ELF-1 (cell line): ENCODE measurements at places on chromosomes 4 and X.

- no peak for DNase-seq
These were observed 21.7 kb downstream of the PNMA6F start for GRCh38 chrX:153299855-153300254.

GRCh38 chr4:76665153-76665552 lies 230.1 kb downstream of the SHROOM3 start:
- DNase-seq: no peak

GRCh38 chr4:81638698-81639097 lies 167.0 kb upstream of the RASGEF1B start:
- no peak for DNase-seq

DNA sequence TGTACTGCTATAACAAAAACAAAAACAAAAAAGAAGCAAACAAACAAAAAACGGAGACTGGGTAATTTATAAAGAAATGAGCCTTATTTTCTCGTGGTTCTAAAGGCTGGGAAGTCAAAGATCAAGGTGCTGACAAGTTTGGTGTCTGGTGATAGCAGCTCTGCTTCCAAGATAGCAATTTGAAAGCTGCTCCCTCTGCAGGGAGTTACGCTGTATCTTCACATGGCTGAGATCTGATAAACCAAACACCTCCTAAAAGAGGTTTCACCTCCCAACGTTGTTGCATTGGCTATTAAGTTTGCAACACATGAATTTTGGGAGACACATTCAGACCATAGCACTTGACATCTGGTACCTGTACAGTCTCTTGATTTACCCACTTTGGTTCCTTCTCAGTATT lies 854.2 kb downstream of the CENPC start:
- DNase-seq: peak; percentile 5

GRCh38 chr4:1349359-1350168 lies 2.6 kb downstream of the UVSSA start:
- no peak for DNase-seq

DNA sequence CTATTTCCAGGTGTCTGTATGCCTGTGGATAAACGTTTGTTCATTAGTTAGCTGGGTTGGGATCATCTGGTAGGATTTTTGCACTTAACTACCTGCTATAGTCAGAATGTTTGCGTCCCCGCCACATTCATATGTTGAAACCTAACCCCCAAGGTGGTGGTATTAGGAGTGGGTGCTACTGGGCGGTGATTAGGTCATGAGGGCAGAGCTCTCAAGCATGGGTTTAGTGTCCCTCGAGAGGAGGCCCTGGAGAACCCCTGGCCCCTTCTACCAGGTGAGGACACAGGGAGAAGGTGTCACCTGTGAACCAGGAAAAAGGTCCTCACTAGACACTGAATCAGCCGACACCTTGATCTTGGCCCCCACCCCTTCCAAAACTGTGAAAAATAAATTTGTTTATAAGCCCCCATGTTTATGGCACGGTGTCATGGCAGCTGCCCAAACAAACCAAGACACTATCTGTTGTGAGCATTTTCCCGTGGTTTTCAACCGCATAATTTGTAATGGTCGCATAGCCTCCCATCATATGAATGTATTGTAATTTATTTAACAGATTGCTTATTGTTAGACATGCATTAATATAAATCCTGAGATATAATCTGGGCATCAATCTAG lies 92.7 kb upstream of the TRIM2 start:
- DNase-seq: no peak

DNA sequence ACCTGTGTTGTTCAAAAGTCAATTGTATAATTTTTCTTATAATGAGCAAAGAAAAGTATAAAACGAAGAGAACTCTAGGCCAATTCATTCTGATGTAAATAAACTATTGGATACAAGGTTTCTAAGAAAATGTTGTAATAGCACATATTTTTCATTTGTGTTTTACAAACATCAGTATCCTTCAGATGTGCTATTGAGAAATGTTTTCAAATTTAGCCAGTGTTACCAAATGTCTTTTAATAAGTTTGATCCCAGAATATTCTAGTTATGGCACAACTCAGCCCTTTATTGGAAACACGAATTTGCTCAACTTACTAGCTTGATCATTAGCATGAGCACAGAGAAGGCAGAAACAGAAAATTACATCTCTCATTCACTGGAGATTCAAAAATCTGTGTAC lies 319.3 kb downstream of the IL15 start:
- DNase-seq: no peak

DNA sequence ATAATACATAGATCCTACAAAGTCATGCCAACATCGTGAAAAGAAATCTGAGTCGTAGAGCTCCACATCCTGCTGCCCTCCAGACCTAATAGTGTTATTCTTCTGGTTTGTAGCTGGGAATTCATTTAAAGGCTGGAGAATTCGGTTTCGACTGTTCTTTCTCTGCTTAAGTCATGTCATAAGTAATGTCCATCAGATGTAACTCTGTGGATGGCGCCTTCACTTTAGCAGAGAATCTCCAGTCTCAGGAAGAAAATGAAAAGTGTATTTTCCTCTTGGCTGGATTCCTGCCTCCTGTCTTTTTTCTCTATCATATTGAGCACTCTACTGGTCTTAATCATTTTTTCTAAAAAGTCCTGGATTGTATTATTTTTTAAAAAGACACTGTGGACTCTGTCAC lies 117.0 kb downstream of the PALLD start:
- DNase-seq: no peak

- no peak for DNase-seq
These were observed 17.7 kb upstream of the STIM2 start for GRCh38 chr4:26842911-26843310.

- DNase-seq: no peak
These were observed 1806.7 kb upstream of the PCDH7 start for GRCh38 chr4:28913466-28913865.

GRCh38 chrX:30301963-30302362 lies 7.2 kb downstream of the NR0B1 start:
- peak; percentile 22 for DNase-seq

DNA sequence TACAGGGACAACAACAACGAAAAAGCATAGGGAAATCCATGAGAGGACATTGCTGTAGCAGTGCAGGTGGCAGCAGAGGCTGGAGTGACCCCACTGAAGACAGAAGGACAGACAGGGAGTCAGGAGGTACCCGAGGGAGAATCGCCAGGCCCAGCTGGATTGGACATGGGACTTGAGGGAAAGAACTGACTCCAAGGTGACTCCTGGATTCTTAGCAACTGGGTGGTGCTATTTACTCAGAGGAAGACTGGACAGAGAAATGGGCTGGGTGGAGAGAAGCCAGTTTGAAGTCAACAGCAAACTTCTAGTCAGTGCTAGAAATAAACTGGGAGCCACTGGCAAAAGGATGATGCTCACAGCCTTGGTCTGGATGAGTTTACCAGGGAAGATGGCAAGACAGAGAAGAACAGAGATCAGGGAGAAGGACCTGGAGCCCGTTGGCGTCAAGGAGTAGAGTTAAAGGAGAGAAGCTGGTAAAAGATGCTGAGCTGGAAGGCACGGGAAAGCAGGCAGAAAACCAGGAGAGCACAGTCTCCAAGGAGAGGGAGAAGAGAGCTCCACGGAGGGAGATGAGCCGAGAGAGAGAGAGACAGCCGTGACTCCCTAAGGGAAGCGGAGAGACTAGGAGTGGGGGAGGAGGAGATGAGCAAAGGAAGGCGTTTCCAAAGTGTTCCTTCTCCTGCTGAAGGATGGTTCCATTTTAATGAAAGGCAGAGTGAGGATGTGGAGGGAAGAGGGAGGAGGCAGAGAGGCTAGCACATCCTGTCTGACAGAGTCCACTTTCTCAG lies 119.4 kb downstream of the AFAP1 start:
- DNase-seq: no peak

DNA sequence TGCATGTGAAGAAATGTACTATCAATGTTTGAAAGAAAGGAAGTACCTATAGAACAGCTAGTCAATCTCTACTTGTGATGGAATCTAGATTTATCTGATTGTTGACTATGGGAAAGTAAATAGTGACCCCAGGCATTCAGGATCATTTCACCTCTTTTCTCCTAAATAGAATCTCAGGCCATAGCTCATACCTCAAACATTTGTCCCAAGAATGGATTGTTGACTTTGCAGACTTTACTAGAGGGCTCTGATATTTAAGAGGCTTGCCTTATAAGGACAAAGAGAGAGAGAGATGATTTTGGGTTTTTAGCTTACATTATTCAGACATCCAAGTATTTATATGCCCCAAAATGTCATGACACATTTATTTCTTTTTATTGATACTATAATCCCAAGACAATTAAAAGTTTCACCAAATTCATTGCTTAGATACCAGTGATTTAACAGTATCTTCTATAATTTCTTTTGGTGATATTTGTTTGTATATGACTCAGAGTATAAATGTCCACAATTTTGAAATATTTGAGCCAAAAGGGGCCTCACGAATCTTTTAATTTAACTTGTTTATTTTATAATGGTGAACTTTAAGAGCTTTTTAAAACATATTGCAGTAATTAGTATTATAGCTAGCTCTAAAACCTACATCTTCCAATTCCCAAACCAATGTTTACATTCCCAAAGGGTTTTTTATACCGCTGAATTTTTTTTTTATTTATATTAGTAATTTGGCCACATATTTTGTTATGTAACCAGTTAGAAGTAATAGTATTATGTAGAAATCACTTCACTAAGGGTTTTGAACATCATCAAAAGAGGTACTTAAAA lies 614.1 kb downstream of the PCDH7 start:
- DNase-seq: no peak

DNA sequence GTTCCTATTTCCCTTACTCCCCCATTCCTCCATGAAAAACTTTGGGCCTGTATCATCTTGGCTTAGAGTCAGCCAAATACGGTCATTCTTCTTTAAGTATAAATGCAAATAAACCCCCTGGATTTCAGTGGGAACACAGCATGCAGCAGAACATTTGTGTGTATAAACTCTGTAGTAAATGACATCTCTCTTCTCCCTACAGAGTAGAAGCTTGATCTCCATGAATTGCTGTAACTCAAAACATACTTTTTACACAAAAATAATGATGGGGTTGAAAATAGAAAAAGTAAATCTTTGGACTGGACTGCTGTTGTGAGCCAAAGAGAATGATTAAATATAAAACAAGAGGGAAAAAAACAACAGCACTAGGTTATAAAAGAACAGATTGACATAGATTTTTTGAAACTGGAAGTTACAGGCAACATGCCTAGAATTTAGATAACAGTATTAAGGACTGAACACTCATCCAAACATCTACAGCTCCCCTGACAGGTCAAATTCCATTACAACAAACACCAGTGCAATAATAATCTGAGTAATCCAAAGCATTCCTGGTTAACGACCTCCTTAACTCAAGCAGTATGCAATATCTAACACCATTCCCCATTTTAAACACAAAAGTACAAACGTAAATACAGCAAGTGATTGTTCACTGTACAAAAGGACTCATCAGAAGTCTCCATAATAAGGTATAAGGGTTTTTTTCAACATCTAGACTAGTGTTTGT lies 30.7 kb downstream of the TSPAN5 start:
- DNase-seq: no peak

DNA sequence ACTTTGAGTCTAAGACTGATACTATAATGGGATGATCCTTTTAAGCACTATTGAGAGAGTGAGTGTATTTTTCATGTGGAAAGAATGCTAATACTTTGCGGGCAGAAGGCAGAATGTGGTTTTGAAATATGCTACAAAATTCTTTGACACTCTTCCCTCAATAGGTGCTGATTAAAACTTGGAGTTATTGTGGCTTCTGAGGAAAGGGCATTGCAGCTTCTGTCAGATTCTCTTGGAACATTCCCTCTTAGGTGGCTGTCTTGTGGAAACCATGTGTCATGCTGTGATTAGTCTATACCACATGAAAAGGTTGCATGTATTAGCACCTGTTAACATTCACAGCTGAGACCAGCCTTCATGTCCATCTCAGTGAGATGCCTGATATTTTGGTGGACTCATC lies 547.0 kb downstream of the STIM2 start:
- DNase-seq: no peak

DNA sequence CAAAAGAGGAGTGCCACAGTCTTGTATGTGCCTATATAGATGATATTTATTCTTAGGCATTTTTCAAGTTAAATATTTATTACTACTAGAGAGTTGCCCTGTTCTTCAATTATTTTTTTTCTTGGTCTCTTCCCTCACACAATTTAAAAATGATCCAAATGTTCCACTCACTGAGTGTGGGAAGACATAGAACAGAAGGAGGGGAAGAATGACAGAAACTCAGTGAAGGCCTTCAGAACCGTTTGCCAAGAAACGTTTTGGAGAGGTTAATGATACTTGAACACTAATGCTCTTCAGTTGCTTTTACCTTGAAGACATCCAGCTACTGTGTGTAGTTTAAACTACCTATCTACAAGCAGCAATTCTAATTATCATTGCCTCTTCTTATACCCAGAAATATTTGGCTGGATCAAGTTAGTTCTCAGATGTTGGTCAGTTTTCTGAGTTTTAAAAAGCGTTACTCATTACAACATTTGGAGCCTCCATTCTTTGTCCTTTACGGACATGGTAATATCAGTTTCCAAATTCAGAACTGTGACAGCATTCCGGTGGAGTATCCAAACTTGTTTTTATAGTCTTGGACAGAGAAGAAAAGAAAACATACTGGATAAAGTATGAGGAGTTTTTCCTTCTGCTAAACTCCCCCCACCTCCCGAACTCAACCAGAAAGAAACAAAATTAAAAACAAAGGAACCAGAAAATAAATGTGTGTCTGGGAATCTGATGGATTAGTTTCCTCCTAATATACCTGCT lies 389.7 kb downstream of the SPRY1 start:
- no peak for DNase-seq

GRCh38 chr4:54333657-54334056 lies 104.6 kb downstream of the PDGFRA start:
- DNase-seq: no peak

DNA sequence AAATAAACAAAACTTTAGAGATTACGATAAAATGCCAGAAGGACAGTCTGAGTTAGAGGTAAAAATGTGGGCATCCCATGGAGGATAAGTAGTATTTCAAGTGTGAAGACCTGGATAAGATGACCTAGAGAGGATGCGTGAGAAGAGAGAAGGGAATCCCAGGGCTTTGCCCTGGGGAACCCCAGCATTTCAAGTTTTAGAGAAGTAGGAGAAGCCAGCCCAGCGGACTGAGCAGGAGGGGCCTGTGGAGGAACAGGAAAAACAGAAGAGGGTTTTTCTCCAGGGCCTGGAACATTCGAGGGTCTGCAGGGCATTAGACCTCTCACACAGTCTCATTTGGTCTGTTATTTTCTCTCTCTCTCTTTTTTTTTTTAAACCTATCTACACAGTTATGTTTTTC lies 2.9 kb upstream of the CFP start:
- no peak for DNase-seq

DNA sequence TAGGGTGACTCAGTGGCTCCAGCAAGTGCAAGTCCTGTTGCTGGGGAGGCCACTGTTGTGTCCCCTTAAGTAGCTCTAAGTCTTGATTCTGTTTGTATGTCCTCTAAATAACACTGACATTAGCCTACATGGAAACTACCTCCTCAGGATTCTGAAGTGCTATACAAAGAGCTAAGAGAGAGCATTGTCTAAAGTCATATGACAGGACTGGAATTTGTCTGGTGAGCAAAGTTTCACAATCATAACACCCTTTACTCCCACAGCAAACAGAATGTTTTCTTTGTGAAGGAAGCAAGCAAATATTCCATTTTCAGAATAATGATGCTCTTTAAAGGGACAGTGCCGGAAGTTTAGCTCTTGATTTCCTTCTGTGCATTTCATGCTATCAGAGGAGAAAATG lies 23.4 kb upstream of the CT47A1 start:
- DNase-seq: no peak
